ENCODE measurements at places on chromosomes 16 and 17.

DNA sequence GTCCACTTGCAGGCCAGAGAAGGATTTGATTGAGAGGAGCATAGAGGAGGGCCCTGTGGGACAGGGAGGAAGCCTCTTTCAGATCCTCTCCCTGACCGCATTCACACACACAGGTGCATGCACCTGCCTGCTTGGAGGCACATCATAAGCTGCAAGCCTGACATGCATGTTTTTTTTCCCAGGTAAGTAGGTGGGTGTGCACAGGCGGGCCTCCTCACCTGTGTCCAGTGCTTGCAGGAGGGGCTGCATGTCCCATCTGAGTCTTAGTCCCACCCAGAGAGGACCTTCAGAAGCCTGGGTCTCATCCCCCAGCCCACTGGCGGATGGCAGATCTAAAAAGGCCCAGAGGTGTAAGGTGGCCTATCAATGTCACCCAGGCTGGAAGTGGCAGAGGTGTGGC is 130.8 kb downstream of the TMEM132E start:
- DNase-seq: no peak

DNA sequence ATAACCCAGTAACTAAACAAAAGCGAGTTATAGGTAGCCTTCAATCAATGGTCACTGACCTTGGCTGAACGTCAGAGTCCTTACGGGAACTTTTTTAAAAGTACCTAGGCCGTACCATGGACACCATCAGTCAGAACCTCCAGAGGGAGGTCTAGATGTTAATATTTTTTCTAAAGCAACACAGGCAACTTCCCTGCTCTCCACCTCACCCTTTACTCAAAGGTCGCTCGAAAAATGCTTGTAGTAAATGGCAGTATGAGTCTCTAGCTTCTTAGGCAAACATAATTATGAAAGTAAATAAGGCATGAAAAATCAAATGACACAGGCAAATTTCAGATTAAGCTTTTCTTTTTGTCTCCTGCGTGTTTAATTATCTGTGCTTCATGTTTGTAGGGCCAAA is 82.1 kb downstream of the SLC39A11 start:
- no peak for DNase-seq

GRCh38 chr17:43745541-43745940 is 13.1 kb downstream of the SOST start:
- peak; percentile 17 for DNase-seq

DNA sequence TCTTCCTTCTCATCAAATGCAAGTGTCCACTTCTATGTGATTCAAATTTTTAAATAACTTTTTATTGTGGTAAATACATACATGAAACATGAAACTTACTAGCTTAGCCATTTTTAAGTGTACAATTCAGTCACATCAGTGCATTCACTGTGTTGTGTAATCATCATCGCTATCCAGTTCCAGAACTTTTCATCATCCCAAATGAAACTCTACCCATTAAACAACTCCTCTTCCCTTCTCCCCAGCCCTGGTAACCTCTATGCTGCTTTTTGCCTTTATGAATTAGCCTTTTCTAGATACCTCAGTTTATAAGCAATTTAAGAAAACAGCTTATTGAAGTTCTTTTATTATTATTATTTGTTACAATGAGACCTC is 41.1 kb upstream of the IL34 start:
- no peak for DNase-seq

DNA sequence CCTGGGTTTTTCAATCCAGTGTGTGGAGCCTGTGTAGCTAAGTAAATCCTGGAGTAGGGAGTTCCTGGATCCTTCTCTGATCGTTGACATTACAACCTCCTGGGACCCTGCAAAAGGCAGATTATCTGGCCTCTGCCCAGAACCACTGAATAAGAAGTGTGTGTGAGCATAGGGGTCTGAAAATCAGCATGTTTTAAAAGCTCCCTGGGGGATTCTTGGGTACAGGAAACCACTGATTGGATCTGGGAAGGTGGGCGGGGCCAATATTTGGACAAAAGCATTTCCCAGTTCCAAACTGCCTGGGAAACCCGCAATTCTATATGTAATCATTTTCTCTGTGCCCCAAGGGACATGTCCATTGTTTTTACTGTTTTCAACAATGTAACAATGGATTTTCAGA is 27.2 kb upstream of the BEAN1 start:
- no peak for DNase-seq

DNA sequence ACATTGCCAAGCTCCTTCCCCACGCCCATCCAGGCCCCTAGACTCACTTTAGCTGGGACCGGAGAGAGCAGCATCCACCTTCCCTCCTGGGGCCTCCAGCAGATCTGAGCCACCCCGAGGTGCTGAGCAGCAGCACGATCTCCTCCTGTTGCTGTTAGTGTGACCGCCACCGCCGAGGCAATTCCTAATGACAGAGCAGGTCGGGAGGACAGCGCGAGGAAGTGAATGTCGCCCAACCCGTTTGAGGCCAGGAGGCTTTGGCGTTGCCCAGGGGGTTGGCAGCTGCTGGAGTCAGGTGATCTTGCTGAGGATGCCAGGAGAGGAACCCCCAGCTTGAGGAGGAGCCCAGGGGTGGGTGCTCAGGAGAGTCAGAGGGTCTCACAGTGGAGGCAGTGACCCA is at the start of gene RNF222:
TSS of gene RNF222 (minus strand) at position 192 of the 400 bp plus-strand sequence. CDS start 4,366 bp downstream, outside the sequence.
- no peak for DNase-seq

- DNase-seq: no peak
Observed at GRCh38 chr17:38563362-38564253, 42.1 kb downstream of the SRCIN1 start.

- no peak for DNase-seq
Observed at GRCh38 chr17:56545106-56545505, 48.4 kb upstream of the NOG start.

GRCh38 chr17:34465789-34466188 is 102.8 kb upstream of the CCL1 start:
- no peak for DNase-seq

- DNase-seq: no peak
Observed at GRCh38 chr17:27554152-27554551, 76.8 kb upstream of the LGALS9 start.

DNA sequence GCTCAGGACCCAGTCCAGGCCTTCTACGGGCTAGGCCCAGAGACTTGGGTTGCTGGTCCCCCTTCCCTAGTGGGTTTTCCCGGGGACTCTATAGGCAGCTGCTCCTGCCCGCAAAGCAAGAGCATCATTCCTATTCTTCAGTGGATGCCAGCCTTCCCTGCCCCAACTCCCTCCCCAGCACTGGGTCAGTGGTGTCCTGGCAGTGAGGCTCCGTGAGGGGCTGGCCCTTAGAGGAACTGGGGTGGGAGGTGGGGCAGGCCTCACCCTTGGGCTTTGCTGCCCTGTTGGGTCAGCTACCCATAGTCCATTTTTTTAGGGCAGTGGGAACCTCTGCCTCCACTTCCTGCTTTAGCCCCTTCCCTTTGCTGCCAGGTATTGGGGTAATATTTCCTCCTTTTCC is 7.9 kb upstream of the PLEKHG4 start:
- DNase-seq: no peak

DNA sequence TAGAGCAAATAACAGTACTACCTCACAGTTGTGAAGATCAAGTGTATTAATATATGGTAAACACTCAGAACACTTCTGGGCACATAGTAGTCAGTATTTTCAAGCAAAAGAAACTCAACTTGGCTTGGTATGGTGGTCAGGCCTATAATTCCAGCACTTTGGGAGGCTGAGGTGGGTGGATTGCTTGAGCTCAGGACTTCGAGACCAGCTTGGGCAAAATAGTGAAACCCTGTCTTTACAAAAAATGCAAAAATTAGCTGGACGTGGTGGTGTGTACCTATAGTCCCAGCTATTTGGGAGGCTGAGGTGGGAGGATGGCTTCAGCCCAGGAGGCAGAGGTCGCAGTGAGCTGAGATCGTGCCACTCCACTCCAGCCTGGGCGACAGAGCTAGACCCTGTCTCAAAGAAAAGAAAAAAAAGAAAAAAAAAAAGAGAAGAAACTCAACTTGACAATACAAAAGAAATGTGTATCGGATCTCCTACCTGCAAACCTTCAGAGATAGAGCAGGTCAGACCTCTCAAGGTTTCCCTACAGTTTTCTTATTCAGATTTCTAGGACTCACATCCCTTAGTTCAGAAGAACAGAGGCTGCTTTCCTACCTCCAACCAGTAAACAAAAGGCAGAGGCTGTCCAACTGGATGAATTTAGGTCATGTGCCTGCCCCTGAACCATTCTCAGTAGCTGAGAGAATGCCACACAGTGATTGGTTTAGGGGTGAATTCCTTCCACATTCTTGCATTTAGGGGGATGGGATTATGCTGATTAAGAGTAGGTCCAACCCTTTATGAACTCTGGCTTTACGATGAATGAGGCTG is 1.7 kb upstream of the KPNA2 start:
- DNase-seq: peak; percentile 37

DNA sequence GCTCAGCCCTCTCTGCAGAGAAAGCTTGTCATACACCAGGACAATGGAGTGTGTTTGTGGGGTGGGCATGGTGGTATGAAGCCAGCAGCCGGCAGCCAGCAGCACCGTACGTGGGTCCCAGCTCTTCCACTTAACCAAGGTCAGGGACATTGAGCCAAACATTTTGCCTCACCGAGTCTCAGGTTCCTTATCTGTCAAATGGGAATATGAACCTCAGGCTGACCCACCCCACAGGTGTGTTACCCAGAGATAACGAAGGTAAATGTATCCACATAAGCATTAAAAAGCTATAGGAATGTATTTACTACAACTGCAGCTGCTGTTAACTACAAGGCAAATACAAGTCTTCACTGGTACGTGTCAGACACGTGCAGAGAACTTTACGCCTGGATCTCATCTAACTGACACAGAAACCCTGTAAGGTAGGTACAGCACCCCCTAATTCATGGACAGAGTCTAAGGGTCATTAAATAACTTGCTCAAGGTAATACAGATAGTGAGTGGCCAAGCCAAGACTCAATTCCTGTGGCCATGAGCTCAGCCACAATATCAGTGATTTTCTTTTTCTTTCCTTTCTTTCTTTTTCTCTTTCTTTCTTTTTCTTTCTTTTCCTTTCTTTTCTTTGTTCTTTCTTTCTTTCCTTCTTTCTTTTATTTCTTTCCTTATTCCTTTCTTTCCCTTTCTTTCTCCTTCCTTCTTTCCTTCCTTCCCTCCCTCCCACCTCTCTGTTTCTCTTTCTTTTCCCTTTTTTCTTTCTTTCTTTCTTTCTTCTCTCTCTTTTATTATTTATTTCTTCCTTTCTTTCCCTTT is 990 bp downstream of the SLC5A11 start:
- no peak for DNase-seq

DNA sequence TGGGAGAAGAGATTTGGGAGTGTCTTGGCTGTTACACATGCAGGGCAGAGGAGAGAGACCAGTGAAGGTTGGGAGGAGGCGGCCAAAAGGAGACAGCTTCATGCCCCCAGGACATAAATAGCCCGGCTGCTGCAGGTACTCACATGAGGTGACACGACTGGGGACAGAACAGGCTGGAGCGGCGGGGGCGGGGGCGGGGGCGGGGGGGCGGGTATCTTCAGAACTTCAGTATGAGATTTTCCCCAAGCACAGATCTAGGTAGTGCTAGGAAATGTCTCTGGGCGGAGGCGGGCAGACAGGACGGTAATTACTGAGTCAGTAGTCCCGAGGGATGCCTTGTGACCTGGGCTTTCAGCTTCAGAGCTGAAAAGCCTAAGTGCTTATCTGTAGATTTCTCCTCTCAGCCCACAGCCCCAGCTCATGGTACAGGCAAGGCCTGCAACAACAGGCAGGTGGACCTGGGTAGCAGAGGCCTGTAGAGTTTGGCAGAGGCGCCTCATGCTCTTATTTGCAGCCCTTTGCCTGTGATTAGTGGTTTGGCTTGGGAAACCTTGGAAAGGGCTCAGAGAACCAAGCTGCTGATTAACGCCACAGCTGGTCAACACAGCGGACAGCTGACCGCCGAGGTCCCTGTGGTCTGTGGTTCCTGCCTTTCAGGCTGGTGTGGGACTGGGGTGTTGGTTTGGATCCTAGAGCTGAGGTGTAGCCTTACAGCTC is 24.5 kb downstream of the UNK start:
- DNase-seq: no peak

GRCh38 chr17:38980490-38981217 is 13.5 kb upstream of the FBXO47 start:
- DNase-seq: no peak

- DNase-seq: no peak
Observed at GRCh38 chr17:37116671-37117185, 168.0 kb downstream of the AATF start.

- no peak for DNase-seq
Observed at GRCh38 chr16:53689636-53690035, 14.0 kb downstream of the RPGRIP1L start.

DNA sequence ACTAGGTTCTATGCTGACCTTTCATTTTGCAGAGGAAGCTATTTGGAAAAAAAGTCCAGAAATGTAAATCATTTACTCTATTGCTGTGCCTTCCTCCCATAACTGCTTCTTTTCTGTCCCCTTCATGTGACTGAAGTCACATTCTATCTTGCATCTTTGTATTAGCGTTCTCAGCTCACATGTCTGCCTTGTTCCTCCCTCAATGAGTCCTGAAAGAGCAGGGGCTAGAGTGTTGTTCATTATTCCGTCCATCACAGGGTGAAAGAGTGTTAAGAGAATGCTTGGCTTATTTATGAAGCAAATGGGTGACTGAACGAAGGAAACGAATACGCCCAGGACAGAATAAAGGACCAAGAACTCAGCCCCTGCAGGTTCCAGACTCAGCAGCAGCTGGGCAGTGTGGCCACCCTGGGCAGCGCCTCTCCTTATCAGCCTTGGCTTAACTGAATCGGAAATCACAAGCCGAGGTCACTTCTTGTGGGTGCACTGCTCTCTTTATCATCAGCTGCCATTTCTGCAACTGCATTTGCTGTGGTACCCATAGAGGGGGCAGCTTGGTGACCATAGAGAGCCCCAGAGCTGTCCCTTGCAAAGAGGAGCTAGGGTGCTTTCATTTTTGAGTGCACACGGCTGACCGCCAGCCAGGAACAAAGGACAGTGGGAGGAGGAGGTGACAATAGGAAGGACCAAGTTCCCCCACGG is 1.8 kb upstream of the PIK3R6 start:
- peak; percentile 64 for DNase-seq

- DNase-seq: no peak
Observed at GRCh38 chr17:51643702-51644490, 383.6 kb downstream of the UTP18 start.

DNA sequence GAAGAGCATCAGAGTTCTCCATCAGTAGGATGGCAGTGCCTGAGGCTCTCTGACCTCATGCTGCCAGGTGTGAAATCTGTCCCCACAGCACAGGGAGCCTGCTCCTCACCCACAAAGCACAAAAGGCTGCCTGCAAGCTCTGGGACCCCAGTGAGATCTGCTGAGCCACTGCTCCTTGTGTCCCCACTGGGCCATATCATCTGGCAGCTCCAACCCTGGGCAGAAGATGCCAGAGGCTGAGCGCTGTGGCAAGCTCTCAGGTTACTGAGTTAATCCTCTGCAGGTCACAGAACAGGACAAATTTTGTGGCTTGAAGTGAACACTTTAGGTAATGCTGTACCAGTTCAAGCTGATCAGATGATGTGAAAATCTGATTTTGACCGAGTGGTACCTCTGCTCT is 26.7 kb upstream of the ERN1 start:
- DNase-seq: no peak

All from hematopoietic multipotent progenitor cell treated with erythropoietin and hydrocortisone succinate and interleukin-3 and kit ligand, for 4 days (in vitro differentiated cells).